ENCODE measurements at places on chromosomes 4 and X. TPM values are rescaled to one million over a fixed set of nuclear protein-coding genes. Genes with fewer than 3 reads are reported as not detected.
A peak's percentile ranks its signal among the peaks of the same experiment; 100 is the strongest.

Gene PSAPL1
- not detected for total RNA-seq

Gene CD38
- total RNA-seq, result 1.4 TPM

Gene ABHD18
- 5.3 TPM for total RNA-seq

Gene SUPT20HL2
- total RNA-seq, result not detected

Gene ZC4H2
- total RNA-seq, result 13.1 TPM

Gene TIMM8A
- total RNA-seq, result 3.0 TPM

Gene PDGFRA
- 123 TPM for total RNA-seq

Gene CDX4
- total RNA-seq, result not detected

Gene GRIA2
- total RNA-seq, result 0.06 TPM

Gene ADRA2C
- 9.1 TPM for total RNA-seq

Gene AADAT
- 7.2 TPM for total RNA-seq

Gene LAMP2
- 74.5 TPM for total RNA-seq

Gene ZFYVE28
- 4.5 TPM for total RNA-seq

Gene NRK
- 10.8 TPM for total RNA-seq

Gene PRRG1
- 5.4 TPM for total RNA-seq

- no peak for DNase-seq
These were observed 199.2 kb downstream of the APBB2 start for GRCh38 chr4:41015016-41015675.

DNA sequence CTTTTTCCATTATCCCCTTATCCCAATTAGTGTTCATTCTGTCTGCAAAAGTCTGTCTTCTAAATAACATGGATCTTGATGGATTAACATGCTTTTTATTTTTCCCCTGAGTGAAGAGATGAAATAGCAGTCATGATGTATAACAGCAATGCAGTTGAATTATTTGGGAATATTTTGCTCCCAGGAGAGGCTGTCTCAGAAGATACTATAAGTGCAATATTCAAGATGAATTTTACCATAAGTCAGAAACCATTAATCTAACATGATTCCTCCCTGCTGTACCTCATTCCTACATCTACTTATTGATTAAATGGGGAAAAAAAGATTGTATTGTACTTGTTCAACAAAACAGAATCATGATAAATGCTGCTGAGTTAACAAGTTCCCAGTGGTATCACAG lies 233.2 kb upstream of the KCNIP4 start:
- DNase-seq, result no peak

GRCh38 chr4:26030260-26030667 lies 116.2 kb downstream of the SMIM20 start:
- DNase-seq, result no peak

DNA sequence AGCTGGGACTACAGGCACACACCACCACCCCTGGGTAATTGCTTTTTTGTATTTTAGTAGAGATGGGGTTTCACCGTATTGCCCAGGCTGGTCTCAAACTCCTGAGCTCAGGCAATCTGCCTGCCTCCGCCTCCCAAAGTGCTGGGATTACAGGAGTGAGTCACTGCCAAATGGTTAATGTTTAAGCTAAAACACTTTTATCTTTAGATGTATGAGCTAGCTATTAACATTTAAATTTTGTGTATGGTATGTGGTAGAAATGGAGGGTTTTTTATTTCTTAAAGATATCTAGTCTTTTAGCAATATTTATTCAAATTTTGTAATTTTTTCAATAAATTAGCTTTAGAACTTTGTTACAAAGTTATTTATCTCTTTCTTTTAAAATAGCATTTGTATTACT lies 1659.8 kb upstream of the ADGRL3 start:
- no peak for DNase-seq

- DNase-seq, result no peak
These were observed 314.2 kb upstream of the IGFBP7 start for GRCh38 chr4:57424232-57424897.

GRCh38 chr4:183812567-183812966 lies 92.5 kb upstream of the STOX2 start:
- no peak for DNase-seq

DNA sequence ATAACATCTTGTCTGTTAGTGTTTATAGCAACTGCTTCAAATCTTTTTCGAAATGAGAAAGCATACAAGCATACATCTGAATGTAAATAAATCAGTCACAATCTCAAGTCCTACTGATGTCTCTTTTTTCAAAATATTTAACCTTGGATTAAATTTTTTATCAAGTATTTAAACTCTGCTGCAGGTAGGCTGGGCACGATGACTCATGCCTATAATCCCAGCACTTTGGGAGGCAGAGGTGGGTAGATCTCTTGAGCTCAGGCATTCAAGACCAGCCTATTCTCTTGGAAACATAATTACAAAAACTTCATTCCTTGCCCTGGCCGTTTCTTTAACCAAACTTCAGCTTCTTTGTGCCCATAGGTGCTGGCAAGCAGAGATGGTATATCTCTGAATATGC lies 540.3 kb upstream of the GALNT7 start:
- no peak for DNase-seq

DNA sequence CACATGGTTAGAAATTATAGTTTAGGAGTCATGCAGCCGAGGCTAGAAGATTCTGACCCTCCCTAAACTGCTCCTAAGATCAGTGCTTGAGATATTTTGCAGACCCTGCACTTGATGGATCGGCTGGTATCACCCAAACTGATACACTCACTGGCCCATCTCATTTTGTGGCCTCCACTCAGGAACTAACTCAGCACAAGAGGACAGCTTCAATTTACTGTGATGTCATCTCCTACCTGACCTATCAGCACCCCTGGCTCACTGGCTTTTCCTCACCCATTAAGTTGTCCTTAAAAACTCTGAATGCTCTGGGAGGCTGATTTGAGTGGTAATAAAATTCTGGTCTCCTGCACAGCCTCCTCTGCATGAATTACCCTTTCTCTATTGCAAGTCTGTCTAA lies 450.9 kb downstream of the PCDH10 start:
- DNase-seq, result no peak

GRCh38 chr4:153266988-153267387 lies 62.7 kb downstream of the TRIM2 start:
- DNase-seq, result peak; percentile 5

- DNase-seq, result no peak
These were observed 42.3 kb upstream of the FAT1 start for GRCh38 chr4:186765673-186766546.

DNA sequence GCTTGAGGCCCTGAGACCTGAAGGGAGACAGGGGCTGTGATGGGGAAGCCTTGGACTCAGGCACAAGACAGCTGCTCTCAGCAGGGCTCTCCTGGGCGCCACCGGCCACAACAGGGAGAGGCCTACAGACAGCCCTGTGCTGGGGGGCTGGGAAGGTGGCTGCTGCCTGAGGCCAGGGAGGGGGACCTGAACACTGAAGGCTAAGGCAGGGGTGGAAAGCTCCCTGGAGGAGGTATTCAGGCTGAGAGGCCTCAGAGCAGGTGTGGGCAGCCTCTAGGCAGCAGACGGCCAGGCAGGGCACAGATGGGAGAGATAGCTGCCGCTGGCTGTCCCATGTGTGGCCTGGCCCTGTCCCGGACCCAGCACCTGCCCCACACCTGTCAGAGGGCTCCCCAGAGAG lies 33.0 kb downstream of the TACC3 start:
- DNase-seq, result no peak

DNA sequence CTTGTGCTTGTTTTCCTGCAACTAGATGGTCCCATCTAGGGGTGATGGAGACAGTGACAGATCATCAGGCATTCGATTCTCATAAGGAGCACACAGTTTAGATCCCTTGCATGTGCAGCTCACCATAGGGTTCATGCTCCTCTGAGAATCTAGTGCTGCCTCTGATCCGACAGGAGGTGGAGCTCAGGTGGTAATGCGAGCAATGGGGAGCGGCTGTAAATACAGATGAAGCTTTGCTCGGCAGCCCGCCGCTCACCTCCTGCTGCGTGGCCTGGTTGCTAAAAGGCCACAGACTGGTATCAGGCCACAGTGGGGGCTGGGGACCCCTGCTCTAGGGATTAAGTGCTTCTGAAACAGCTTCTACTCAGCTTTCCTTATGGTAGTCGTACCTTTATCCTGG lies 28.5 kb upstream of the CCDC110 start:
- DNase-seq, result no peak

DNA sequence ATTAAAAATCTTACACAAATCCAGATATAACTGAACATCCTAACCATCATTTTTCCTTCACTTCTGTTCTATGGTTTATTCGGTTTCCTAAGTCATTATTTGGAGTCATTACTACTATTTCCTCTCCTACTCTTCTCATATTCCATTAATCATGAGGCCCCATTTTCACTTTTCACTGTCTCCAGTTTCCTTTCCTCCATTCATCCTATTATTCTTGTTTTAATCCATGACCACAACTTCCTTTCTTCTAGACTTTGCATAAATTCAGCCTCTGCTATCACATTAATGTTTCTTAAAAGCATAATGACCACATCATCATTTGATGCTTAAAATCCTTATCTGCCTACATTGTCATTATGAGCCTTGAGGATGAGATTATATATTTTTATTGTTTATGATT lies 555.0 kb upstream of the NDST4 start:
- DNase-seq, result no peak

DNA sequence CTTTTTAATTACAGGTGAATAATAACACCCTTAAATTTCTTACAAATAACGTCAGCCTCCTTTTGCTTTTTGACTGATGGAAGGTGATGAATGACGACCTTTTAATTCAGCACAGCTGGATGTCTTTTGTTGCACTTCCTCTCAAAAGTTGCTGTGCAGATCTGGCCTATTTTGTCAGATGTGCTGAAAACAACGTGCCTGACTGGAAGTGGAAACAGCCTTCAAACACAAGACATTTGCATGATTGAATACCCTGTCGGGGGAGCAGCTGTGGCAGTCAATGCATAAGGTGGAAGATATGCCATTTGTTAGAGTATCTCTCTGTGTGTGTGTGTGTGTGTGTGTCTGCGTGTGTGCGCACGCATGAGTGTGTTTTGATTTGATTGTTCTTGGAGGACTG lies 579.7 kb downstream of the SPRY1 start:
- DNase-seq, result no peak

DNA sequence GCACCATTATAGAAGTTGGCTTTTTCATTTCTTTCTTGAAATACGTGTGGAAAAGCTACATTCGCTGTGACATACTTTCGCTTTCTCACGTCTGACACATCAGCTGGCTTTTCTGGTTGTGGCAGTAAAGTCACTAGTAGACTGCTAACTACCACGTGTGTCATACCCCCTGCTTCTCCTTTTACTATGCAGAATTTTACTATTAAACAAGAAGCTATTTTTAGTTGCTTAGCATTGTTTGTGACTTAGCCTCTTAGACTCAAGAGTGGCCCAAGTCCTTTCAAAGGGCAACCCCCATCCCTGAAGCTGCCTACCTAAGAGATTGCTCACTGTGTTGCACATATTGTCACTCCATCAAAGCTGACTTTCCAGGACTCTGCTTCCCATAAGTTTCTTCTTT lies 2.1 kb upstream of the IL2 start:
- no peak for DNase-seq

- no peak for DNase-seq
These were observed 576.8 kb upstream of the HS3ST1 start for GRCh38 chr4:12005471-12005870.

- DNase-seq, result no peak
These were observed 138.0 kb upstream of the SMIM31 start for GRCh38 chr4:164615964-164616363.

DNA sequence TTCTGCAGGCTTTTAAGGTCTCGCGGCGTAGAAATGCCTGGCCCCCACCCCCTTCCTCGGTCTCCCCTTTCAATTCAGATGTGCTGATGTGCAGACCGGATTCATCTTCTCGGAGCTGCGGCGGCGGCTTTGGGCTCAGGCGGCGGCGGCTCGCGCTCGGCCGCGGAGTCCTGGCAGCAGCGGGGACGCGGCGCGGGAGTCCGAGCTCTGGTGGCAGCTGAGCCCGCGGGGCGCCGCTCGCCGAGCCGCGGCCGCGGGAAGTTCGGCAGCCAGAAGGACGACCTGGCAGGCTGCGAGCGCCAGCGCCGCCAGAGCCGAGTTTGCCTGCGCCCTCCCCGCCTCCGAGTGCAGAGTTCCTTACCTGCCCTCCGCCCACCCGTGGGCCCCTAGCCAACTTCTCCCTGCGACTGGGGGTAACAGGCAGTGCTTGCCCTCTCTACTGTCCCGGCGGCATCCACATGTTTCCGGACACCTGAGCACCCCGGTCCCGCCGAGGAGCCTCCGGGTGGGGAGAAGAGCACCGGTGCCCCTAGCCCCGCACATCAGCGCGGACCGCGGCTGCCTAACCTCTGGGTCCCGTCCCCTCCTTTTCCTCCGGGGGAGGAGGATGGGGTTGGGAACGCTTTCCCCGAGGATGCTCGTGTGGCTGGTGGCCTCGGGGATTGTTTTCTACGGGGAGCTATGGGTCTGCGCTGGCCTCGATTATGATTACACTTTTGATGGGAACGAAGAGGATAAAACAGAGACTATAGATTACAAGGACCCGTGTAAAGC lies 448 bp downstream of the TLL1 start:
- no peak for DNase-seq

GRCh38 chr4:68592673-68593072 lies 16.6 kb upstream of the UGT2B17 start:
- DNase-seq, result no peak

Measured in esophagus muscularis mucosa (tissue), 4 donors.